ENCODE measurements at places on chromosomes 4 and X.
A peak's percentile ranks its signal among the peaks of the same experiment; 100 is the strongest.

GRCh38 chr4:48216563-48216962, 53.1 kb downstream of the TEC start:
- DNase-seq = no peak

DNA sequence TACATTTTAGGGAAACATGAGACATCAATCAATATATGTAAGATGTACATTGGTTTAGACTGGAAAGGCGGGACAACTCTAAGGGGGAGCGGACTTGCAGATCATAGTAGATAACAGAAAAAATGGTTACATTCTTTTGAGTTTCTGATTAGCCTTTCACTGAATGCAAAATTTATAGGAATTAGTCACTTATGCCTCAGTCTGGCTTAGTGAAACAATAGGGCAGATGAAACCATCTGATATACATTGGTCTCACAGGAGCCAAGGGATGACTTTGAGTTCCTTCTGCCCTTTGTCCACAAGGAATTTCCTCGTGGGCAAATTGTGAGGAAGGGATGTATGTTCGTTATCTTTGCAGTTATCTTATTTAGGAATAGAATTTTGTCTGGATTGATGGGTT, 128.2 kb downstream of the ARSF start:
- no peak for DNase-seq

DNA sequence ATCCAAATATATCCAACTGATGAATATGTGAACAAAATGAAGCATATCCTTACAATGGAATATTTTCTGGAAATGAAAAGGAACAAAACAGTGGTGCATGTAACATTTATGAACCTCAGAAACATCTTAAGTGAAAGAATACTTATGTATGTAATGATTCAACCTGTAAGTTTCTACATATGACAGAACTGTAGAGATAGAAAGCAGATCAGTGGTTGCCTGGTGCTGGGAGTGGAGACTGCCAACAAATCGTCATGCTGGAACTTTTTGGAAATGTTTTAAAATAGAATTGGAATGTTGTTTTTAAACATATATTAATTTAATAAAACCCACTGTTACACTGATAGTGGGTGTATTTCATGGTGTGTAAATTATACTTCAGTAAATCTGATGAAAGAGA, 667.5 kb downstream of the RAPGEF2 start:
- no peak for DNase-seq

- DNase-seq = no peak
Measured at GRCh38 chr4:13777341-13777740, 149.8 kb upstream of the BOD1L1 start.

DNA sequence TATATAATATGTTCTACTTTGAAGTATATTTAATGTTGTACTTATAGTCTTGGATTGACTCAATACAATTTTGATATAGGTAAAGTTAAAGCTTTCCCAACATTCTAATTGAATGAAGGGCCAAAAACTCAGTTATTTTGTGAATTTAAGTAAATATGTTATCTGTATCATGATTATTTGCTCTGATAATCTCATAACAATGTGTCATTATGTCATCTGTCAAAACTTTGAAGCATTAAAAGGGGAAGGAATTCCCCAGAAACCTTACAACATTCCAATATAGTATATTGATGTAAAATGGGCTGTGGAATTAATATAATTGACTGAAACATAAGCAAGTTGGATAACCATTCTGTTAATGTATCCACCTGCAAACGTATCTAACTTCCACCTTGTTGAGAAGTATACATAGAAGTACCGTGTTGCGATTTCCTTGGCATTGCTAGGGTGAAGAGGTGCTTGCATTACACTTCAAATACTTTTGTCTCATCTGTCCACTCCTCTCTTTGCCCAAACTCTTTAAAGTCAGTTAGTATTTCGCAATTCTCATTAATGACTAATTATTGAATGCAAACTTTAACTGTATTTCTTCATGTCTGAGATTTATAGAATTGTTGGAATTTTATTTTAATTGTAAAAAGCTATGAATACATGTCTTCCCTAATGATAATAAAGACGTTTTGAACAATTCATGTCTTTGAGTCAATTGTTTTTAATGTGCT, 1982.1 kb upstream of the ADGRL3 start:
- no peak for DNase-seq

GRCh38 chr4:81214144-81214880, 710 bp downstream of the PRKG2 start:
- DNase-seq = no peak

GRCh38 chr4:140335076-140335475, 38.4 kb upstream of the SCOC start:
- no peak for DNase-seq

DNA sequence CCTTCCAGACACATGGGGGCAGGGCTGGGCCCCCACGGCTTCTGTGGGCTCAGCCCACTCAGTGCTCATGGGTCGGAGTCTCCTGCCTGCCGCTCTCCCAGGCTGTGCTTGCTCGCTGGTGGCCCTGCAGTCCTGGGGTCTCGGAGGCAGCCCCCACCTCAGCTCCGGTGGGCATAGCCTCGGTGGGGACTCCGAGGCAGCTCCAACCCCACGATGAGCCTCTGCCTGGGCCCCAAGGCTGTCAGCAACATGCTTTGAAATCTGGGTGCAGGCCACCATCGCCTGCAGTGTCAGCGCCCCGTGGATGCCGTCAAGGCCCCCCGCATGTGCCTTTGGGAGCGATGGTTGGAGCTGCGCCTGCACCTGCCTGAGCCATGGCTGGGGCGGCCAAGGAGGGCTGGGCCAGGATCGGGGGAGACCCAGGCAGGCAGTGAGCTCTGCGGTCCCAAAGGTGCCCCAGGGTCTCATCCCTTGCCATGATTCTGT, 30.2 kb upstream of the SPON2 start:
- no peak for DNase-seq

DNA sequence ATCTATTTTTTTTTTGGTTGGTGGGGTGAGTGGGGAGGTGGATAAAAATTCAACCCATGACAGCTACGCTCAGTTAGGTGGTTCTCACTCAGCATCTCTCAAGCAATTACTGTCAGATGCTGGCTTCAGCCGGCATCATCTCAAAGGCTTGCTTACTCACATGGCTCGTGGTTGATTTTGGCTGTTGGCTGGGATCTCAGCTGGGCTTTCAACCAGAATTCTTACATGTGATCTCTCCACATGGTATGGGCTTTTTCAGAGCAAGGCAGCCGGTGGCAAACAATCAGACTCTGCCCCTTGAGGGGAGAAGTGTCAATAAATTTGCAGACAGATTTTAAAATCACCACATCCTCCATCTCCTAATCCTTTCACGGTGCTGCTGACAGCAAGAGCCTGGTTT, 47.2 kb downstream of the SLC34A2 start:
- no peak for DNase-seq

DNA sequence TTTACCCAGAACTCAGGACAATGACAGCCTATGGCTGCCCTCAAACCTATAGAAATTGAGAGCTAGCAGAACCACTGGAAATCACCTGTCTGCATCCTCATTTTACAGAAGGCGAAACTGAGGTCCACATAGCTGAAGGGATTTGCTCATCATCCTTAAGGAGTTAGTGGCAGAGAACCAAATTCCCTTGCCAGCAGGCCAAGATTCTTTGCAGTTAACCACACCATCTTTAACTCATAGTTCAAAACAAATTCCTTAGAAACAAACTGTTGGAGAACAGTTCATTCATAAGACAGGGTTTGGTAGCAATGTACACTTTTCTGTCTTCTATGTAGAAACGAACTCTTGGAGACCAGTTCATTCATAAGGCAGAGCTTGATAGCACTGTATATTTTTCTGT, 37.9 kb upstream of the RAP2C start:
- no peak for DNase-seq

DNA sequence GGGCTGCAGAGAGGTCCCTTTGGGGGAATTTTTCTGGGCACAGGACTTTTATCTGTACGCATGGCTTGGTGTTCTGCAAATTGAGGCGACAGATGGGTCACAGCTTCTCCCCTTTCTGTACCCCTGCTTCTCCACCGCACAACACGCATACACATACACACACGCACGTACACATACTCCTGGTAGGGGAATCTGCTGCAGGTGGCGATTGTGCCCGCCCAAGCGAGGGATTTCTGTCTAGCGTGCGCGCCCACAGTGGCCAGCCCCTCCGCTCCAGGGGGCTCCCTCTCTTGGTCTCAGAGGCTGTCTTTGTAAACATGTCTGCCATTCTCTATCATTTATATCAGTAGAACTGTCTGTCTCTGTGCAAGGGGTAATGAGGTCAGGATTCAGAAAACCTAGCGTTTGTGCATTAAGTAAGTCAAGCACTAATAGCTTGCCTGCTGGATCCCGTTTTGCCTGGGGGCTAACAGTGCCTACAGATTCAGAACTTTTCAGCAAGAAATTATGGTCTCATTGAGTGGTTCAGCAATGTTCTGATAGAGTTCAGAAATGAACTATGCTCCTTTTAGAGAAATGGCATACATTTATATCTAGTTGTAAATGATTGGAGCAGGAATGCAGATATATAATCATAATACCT, 2.2 kb downstream of the GRID2 start:
- no peak for DNase-seq

- no peak for DNase-seq
Measured at GRCh38 chr4:53023677-53024299, 161.7 kb downstream of the RASL11B start.

DNA sequence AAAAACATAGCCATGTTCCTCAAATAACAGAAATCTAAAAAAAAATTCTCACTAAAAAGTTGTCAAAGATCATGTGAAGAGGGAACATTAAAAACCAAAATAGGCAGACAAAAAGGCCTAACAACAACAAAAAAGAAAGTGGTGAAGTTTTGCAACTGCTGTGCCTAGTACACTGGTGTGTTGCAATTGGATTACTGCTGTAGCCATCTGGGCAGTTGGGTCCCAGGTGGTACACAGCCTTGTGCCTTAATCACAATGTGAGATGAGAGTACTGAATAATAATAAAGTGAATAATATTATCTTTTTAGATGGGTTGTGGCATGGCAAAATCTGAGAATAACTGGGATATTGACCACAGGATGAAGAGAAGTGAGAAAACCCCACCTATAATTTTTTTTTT, 12.0 kb downstream of the C4orf54 start:
- no peak for DNase-seq

DNA sequence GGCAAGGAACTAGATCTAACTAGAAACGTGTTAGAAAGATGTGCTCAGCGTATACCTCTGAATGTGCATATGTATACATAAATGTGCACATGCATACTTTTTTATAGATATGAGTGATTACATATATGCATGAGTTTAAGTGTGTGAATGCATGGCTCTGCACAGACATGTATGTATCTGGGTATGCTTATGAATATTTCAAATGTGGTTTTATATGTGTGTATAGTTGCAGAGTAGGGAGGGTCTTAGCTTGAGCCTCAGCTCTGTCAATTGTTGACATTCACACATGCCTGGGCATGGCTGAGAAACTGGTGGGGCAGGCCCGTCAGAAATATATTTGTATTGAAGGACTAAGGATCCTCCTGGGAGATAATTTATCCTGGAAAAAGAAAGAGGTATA, 31.1 kb downstream of the RAP2C start:
- DNase-seq = no peak

GRCh38 chr4:25799522-25799921, 63.3 kb downstream of the SEL1L3 start:
- DNase-seq = no peak

DNA sequence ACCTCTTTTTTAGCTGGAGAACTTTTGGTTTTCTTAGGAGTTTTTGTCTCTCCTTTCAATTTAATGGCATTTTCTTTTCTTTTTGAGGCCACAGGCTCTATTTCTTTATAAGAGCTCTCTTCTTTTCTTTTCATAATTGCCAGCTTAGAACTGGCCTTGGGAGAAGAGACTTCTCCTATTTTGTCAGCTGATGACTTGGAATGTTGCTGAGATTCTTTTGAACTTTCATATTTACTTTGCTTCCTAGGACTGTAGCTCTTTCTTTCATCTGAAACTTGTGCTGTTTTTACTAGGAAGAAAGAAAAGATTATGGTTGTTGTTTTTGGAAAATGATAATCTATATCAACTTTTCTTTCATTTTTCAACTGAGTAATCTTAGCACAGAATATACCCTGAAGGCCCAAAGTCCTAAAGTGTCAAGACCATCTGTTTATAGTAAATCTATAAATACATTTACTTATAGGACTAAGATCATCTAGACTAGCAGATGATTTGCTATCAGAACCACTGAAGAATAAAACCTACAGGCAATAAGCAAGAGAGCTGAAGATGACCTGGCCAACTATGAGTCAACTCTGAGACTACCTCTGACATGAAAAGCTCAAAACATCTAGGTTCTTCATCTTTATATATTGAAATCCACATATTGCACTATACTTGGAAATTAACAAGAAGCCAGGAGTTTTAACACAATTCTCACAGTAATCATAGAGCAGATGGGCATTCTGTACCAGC, 45.6 kb downstream of the RFC1 start:
- no peak for DNase-seq

DNA sequence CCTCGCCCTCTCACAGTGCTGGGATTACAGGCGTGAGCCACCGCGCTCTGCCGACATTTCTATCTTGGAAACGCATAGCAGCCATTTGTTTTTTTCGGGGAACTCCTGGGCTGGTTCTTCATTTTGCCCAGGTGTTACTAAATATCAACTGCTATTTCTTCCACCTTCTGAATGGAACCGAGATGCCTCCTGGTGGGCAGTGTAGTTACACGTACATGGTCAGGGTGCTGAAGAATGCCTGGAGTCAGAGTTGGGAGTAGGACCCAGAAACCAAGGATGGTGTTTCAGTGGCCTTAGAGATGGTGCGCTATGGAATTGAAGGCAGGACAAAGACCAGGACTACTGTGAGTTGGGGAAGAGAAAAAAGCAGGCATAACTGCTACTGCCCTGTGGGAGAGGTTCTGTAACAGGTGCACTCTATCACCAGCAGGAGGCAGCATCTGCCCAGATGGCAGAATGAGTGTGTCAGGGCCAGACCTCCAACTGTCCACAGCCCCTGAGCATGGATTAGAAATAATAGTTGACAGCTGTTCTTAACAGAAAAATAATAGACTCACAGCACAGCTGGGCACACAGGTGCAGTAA, 81.7 kb downstream of the ZC4H2 start:
- DNase-seq = no peak

GRCh38 chrX:123590842-123591486, 141.9 kb downstream of the THOC2 start:
- DNase-seq = peak; percentile 30

GRCh38 chrX:16807976-16808542, 21.8 kb downstream of the TXLNG start:
- no peak for DNase-seq

DNA sequence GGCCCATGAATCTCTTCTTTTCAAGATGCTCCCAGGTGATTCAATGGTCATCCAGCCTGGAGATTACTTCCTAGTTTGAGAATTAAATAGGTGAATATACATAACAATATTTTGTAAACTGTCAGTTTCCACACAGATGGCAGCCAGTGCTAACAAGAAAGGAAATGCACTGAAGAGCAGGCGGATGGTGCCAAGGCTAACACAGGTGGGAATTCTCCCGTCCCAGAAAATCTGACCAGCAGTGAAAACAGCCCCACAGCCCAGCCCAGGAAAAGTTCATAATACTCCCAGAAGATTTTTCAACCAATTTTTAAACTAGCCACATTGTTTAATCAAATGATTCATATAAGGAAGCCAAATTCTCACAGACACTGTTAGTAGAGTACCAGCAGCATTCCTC, 387.2 kb upstream of the GATB start:
- DNase-seq = no peak
